ENCODE measurements at places on chromosomes 4 and X.

GRCh38 chr4:26785312-26785711 lies 75.3 kb upstream of the STIM2 start:
- DNase-seq, result no peak

- DNase-seq, result no peak
These were observed 35.8 kb downstream of the GRIA3 start for GRCh38 chrX:123219916-123220315.

DNA sequence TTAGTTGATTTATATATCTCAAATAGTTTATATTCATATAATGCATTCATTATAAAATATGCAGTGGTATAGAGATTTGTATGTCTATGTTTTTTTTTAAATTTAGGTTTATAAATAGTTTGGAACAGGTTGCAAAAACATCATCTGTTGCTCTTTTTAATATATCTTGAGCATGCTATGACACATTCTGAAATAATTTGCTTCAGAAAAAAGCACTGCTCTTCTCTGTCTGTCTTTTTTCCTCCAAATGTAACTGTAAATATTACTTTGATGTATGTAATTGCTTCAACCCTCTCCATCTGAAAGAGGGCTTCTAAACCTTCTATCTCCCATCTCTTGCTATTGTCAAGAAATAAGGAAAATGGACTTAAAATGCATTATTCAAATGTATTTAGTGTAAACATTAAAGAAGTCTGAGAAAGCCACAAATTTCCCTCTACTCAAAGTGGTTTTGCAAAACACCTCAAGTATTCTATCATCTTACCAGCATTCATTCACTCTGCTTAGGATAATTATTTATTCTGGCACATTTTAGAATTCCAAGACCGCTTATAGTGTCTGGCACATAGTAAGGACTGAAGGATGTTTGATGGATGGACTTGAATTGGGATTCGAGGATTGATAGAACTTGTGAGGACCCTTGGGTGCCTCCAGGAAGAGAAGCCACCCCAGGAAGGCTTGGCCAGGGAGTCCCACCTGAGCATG lies 87.8 kb downstream of the CLNK start:
- no peak for DNase-seq

GRCh38 chr4:99084595-99084994 lies 4.0 kb downstream of the ADH5 start:
- no peak for DNase-seq

DNA sequence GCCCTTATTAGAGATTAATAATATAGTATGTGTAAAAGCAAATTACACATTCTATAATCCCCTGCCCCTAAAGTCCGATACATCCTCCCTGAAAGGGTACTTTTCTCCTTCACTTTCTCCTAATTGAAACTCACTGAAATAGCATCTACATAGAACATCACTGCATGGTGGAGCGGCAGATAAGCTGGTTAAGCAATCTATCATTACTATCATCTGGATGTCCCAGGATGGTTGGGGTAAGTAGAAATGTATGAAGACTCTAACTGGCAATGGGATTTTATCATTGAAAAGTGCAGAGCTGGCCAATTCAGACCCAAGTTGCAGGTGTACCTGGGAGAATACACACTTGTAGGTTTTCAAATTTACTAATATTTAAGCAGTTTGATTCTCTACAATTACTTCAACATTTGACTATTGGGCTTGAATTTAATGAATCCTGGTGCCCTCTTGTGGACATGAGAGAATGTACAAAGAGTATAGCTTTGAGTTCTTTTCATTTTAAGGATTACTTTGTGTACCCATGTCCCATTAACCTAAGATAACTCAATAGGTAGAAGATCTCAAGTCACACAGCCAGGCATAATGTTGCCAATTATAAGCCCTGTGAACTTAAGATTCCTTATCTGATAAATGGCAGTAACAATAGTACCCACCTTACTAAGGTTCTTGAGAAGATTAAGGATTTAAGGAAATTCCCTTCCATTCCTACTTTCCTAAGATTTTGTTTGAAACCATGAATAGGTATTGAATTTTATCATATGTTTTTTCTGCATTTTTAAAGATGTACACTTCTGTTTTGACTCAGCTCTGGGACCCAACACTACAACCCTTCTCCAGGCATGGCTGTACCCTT lies 69.8 kb downstream of the SHROOM3 start:
- DNase-seq, result no peak

GRCh38 chr4:86302251-86302650 lies 57.6 kb downstream of the MAPK10 start:
- no peak for DNase-seq

DNA sequence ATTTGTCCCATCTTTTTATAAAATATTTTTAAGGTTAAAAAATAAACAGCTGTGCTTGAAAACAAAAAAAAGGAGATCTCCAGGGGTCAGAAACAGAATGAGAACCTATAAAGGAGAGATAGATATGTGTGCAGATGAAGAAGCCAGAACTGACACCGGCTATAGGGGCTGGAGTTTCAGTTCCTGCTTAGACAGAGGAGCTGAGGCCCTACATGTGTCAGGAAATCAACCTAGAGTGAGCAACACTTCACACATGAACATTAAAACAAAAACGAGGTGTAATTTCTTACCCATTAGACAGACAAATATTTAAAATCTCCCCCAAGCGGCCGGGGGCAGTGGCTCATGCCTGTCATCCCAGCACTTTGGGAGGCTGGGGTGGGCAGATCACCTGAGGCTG lies 17.8 kb upstream of the HUWE1 start:
- DNase-seq, result no peak

- DNase-seq, result no peak
These were observed 20.5 kb upstream of the CBR4 start for GRCh38 chr4:169030562-169030982.

GRCh38 chrX:47215291-47215900 lies 3.1 kb upstream of the CDK16 start:
- no peak for DNase-seq

DNA sequence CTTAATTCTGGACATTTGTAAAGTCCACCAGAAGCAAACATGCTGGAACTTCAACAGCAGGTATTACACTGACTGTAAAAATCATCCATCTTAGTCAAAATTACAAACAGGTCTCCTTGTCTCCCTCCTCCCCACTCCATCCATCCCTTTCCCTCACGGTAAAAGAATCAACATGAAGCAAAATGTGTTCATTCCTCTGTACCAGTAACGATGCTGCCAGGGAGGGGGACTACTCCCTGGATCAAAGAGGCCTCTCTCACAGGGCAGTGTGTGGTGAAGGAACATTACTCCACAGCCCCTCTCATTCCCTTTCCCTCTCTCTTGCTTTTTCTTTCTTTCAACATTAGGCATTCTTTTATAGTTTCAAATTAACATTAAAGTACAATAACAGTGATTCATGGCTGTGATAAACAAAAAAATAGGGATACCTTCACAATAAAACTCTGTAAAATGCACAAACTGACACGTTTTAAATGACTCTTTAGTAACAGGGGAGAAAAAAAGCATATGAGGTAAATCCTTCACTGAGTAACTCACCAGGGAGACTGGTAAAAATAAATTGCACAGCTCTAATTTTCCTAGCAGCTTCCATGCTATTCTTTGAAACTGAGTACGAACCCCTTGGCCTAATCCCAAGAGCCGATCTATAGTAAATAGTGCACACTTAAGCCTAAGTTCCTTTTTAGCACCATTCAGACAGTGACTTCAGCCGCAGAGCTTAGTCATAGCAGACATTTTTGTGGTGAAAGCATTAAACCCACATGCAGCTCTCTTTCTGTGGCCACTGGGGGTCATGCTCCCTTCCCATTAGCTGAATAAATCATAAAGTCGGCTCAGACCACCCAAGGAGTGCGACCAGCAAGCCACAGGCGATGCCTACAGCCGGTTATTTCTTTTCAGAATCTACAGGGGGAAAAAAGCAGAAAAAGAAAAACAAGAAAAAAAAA lies 215.6 kb upstream of the GYPA start:
- DNase-seq, result no peak

- no peak for DNase-seq
These were observed 31.9 kb downstream of the ANAPC10 start for GRCh38 chr4:145066063-145066501.

GRCh38 chrX:8730812-8731558 lies 952 bp downstream of the ANOS1 start:
- no peak for DNase-seq

- DNase-seq, result no peak
These were observed 19.7 kb downstream of the VSIG1 start for GRCh38 chrX:108064613-108065012.

DNA sequence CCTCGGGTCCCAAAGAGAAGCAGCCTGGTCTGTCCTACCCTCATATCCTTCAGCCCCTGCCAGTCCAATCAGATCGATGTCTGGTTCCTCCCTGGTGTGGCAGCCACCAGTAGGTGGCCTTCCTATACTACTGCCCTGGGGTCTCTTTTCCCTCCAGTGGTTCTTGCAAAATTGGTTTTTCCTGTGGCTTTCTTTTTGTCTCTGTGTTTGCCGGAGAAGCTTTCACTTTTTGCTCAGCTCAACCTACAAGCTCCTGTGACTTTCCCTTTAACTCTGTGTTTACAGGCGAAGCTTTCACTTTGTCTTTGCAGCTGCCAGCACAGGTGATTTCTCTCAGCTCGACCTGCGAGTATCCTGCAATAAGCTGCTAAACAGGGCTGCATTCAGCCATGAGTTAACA lies 46.8 kb downstream of the UGT2A3 start:
- no peak for DNase-seq

- DNase-seq, result no peak
These were observed 99.4 kb upstream of the IL1RAPL1 start for GRCh38 chrX:28487818-28488217.

- DNase-seq, result no peak
These were observed 284.2 kb downstream of the RCHY1 start for GRCh38 chr4:75229806-75230570.

- no peak for DNase-seq
These were observed 989.2 kb upstream of the SLIT2 start for GRCh38 chr4:19262467-19262866.

DNA sequence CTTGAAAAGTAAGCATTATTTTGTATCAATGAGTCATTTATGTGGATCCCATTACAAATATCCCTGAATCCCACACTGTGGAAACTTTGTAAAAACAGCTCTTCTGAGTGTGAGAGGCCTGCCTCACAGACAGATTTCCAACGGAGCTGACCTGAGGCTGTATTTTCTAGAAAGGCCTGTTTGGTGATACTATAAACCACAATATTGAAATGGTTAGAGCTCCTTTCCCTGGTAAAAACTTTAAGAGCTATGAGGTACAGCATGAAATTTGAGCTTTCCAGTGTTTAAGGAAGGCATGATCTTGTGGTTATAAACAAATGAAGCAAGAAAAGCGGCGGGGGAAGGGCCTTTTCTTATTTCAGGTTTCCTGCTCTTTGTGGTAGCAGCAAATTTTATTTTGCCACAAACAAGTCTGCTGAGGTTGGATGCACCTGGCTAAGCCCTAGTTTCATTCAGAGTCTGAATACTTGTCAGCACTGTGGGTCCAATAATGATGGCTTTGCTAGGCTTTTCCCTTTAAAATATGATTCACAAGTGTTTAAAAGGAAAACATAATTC lies 86.8 kb upstream of the ETNPPL start:
- no peak for DNase-seq

DNA sequence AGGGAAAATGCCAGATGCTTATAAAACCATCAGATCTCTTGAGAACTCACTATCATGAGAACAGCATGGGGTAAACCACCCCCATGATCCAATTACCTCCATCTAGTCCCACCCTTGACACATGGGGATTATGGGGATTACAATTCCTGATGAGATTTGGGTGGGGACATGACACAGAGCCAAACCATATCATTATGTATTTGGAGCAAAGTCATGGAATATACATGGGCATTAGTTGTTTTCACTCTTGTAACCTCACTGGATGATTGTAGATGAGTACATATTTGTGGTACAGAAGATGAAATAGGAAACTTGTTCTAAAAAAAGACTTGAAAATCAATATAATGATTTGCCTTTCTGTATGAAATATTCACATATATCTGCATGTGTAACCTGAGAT lies 674.5 kb upstream of the BOD1L1 start:
- no peak for DNase-seq

GRCh38 chrX:23493941-23494374 lies 159.3 kb downstream of the PTCHD1 start:
- DNase-seq, result no peak

DNA sequence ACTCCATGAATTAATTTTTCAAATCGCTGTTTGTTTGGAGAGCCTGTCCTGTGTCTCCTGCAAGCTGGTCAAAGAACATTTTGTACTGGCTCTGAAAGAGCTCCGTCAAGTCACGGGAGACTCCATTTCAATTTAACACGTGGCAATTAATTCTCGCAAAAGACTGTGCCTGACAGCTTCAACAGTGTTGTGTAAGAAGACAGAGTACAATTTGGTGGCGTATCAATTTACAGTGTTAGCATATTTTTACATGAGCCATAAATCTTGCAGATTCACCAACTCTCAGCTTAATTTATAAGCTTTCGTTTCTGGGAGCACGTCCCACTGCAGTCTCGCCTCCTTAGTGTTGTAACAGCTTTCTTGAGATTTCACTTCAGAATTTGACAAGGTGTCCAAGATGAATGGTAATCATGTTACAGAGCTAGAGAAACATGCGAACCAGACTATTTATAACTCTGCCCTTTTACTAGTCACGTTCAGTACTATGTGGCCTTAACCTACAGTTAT lies 70.8 kb downstream of the RWDD4 start:
- DNase-seq, result no peak

DNA sequence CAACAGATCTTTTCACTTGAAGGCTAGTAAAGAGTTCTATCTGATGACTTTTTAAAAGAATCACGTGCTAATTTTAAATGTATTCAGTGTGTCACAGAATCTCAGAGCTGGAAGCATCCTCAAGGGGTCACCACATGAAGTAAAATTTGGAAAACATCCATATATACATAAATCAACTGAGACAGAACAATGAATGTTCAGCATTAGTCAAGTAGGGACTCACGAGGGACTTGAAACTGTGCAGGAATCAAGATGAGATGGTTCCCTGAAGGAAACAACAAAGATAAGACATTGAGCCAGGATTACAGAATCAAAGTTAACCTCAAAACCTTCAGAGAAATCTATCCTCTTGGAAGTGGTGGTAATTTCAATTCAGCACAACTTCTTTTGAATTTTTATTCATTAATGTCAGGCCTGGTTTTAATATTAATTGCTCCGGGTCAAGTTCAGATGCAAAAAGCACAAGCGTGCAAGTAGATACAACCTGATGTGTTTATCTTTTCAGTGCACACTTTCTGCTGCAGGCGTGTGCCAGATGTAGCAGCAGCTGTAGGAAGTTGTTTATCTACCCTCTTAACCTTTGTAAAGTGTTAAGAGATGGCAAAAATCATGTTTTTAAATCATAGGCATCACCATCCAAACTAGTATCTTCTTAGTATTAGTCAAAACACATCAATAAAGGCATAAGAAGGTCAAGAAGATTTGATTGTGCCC lies 87.7 kb upstream of the SRD5A3 start:
- no peak for DNase-seq

- no peak for DNase-seq
These were observed 52.4 kb downstream of the PPP2R2C start for GRCh38 chr4:6420036-6420435.

- DNase-seq, result no peak
These were observed 9.6 kb downstream of the INTS6L start for GRCh38 chrX:135530097-135530496.

GRCh38 chrX:153723351-153724251 lies 586 bp downstream of the BCAP31 start:
- DNase-seq, result peak; percentile 50

- no peak for DNase-seq
These were observed 45.9 kb upstream of the PGRMC1 start for GRCh38 chrX:119190091-119190681.

- DNase-seq, result no peak
These were observed at the start of gene RNF212 for GRCh38 chr4:1113311-1114009. RNF212 (minus strand) TSS chr4:1113564; CDS start chr4:1113464, 100 bp downstream.

- peak; percentile 93 for DNase-seq
These were observed at the start of gene CA5B for GRCh38 chrX:15737959-15738902. CA5B (plus strand) TSS chrX:15738270; CDS start chrX:15750024, 11,754 bp downstream.

- no peak for DNase-seq
These were observed 5.3 kb upstream of the STBD1 start for GRCh38 chr4:76301068-76301774.

All from stimulated activated CD8-positive, alpha-beta memory T cell treated with anti-CD3 and anti-CD28 coated beads, Interleukin-2, amount 100 ng/mL, for 48 hours (primary cell).